ENCODE measurements at places on chromosomes 12 and 14.

DNA sequence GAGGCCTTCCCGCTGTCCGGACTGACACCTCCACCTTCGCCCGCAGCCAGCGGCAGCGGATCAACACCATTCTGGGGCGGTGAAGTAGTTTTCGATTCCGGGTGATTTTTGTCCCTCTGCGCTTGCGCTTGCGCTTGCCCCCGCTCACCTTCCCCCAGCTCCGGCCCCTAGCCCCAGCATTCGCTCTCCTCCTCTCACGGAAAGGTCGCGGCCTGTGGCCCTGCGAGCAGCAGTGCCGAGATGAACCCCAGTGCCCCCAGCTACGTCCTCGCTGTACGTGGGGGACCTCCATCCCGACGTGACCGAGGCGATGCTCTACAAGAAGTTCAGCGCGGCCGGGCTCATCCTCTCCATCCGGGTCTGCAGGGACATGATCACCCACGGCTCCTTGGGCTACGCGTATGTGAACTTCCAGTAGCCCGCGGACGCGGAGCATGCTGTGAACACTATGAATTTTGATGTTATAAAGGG is 22.7 kb upstream of the SRGAP1 start:
- DNase-seq: no peak

DNA sequence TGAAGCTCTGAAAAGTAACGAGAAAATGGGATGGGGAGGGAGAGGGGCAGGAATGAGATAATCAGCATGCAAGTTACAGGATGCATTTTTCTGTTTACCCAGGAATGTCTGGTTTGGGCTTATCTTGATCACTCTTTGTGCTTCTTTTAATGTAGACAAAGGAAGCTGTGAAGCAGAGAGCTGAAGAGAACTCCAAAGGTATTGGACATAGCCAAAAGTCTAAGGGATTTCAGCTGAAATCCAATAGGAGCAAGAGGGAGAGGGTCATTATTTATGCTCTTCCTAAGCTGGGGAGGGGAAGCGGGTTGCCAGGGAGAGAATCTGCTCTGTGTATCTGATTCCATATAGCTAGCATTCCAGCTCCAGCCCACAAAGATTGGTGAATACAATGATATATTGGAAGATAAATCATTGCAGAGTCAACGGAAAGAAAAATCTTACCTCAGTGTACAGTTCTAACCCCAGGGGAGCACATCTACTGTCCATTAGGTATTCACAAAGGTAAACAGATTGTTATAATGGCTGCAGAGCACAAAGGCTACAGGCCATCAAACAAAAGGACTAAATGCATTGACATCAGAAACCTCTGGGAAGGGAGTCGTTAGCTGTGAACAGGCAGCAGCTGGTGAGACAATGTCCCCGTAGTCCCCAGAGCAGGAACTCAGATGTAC is 61.0 kb upstream of the PELI2 start:
- DNase-seq: no peak

GRCh38 chr14:50388256-50388931 is 8.3 kb downstream of the CDKL1 start:
- DNase-seq: no peak

DNA sequence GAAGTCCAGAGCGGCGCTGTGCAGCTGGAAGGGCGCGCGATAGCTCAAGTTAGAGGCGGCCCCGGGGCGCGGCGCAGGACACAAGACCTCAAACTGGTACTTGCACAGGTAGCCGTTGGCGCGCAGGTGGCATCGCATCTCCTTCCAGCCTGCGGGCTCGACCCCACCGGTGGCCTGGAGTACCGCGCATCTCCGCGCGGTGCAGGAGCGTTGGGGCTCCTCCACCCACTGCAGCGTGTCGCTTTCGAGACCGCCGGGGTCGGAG is 553 bp downstream of the CLEC14A start:
- no peak for DNase-seq

GRCh38 chr12:110829308-110829707 is 17.5 kb upstream of the CCDC63 start:
- DNase-seq: no peak

DNA sequence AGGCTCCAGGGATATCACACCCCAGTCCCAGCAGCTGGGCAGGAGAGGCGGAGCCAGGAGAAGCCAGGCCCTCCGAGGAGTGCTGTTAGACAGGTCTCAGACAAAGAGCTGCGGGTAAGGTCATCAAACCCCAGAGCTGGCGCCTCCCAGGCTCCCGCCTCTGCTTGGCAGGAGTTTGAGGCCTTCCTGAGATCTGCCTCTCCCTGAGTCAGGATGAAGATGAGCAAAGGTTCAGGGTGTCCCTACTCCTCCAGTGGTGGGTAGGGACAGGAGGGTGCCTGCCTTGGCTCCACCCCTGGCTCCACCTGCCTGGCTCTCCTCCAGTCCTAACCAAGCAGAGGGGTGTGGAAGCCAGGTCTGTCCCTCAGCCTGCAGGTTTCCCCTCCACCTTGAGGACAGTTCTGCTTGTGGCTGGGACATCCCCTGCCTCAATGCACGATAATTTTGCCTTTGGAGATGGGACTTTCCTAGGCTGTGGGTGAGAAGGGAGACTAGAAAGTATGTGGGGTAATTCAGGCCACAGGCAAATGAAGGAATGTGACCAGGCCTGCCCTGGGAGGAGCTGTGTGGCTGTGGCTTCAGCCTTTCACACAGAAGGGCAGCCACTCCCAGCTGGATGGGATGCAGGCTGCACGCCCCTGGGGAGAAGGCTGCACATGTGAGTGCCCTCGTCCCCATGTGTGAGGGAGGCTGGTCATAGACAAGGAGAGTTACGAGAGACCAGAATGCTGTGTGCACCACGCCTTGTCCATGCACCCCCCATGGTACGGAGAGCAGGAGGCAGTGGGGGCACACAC is 2.2 kb downstream of the PLEKHG6 start:
- DNase-seq: no peak
